ENCODE measurements at places on chromosomes 2 and 18.
A peak's percentile ranks its signal among the peaks of the same experiment; 100 is the strongest.

- no peak for DNase-seq
These were observed 71.7 kb downstream of the LIMS1 start for GRCh38 chr2:108605947-108606346.

DNA sequence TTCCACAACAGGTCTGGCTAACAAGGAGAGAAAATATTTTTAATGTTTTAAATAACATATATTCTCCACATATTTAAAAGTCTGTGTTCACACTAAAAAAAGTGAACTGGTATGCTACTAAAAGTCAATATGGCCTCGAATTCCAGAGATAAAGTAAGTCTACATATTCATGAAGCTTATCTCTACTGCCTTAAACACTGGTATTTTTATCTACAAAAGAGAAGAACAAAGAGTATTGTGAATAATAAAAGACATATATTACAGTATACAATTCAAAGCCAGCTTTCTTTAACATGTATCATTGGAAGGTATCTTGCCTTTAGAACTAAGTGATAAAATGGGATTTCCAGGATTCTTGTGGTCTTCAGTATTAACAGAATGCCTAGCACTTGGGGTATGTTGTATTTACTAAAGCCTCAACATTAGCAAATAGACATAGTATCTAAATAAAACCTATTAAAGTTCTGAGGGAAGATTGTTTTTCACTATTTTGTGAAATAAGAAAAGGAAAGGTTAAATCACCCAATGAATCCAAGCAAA, 302.8 kb upstream of the CCDC68 start:
- no peak for DNase-seq

GRCh38 chr2:62597323-62597722, 91.3 kb upstream of the TMEM17 start:
- no peak for DNase-seq

DNA sequence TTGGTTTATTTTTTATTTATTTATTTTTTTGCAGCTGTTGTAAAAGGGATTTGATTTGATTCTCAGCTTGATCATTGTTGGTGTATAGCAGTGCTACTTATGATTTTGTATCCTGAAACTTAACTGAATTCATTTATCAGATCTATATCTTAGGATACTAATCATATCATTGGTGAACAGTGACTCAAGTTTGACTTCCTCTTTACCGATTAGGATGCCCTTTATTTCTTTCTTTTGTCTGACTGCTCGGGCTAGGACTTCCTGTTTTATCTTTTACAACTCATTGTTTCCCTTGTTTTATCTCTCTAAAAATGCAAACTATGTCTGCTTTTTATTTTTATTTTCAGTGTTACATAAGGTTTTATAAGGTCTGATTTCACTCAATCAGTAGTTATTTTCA, 23.6 kb downstream of the SP100 start:
- no peak for DNase-seq

- no peak for DNase-seq
These were observed 513.2 kb downstream of the RNF144A start for GRCh38 chr2:7430421-7430868.

DNA sequence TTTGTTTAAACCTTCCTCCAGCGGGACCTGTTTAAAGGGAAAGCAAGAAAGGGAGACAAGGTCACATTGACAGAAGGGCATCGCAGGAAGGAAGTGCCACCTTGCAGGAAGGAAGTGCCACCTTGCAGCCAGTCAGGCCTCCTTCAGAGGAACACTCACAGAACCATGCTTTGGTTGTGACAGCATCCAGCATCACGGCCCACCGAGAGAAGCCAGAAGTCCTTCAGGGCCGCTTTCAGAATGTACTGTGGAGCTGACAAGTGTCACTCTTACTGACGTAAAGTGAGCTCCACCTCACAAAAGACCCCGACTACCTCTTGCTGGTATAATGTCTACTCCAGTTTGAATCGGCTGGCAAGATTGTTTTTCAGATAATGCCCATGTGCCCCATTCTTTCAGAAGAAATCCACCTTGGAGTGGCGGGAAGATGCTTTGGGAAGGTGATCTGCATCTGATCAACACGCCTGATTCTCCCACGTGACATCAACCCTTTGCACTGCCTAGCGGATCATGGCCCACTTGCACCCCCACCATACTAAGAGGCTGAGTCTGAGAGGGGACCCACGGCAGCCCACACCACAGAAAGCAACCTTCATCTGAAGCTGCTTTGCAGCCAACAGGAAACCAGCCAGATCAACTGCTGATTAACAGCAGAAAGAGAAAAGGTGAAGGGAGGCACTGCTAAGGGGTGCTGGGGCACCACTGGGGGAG, 99.8 kb downstream of the UXS1 start:
- DNase-seq, result peak; percentile 27

GRCh38 chr2:195633974-195634373, 23.1 kb upstream of the SLC39A10 start:
- DNase-seq, result no peak

DNA sequence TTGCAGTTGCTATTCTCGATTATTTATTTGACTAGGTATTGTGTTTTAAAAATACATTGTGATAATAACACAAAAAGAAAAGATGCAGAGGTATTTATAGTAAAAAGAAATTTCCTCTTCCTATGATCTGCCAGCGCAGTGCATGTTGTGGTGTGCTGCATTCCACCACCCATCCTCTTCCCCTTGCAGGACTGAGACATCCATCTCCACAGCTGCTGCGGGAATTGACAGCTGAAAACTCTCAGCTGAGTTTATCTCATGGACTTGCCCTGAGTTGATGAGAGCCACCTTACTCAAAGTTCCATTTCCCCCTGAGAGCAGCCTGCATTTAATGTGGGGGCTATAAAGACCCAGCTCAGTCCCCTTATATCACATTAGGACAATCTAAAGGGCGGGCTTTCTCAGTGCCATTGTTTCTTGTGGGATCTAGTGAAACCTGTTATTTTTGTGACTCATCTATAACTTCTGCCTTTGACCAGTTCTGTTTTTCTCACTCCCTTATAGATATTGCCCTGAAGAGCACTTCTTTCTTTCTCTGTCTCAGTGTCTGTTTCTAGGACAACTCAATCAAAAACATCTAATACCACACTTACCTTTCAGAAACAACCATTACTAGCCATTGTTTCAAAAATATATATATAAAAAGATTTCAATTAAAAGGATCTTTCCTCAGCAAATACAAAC, 698.5 kb downstream of the NR4A2 start:
- DNase-seq, result no peak

DNA sequence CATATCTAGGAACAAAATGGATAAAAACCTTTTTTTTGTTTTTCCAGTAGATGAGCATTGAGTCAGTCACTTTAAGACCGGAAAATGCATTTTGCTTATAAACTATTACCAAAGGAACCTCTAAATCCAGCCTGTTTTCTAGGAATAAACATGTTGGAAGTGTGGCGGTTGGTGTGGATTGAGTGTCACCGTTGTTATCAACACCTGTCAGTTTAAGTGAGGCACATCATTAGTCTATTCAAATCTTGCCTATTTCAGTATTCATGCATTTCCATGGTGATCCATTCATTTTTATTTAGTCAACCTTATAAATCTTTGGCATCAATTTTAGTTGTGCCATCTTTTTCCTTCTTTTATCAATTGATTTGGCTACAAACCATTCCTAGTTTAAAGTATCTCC, 3.3 kb downstream of the KLHL29 start:
- no peak for DNase-seq

GRCh38 chr2:182870227-182870626, 3.8 kb upstream of the FRZB start:
- DNase-seq, result no peak

DNA sequence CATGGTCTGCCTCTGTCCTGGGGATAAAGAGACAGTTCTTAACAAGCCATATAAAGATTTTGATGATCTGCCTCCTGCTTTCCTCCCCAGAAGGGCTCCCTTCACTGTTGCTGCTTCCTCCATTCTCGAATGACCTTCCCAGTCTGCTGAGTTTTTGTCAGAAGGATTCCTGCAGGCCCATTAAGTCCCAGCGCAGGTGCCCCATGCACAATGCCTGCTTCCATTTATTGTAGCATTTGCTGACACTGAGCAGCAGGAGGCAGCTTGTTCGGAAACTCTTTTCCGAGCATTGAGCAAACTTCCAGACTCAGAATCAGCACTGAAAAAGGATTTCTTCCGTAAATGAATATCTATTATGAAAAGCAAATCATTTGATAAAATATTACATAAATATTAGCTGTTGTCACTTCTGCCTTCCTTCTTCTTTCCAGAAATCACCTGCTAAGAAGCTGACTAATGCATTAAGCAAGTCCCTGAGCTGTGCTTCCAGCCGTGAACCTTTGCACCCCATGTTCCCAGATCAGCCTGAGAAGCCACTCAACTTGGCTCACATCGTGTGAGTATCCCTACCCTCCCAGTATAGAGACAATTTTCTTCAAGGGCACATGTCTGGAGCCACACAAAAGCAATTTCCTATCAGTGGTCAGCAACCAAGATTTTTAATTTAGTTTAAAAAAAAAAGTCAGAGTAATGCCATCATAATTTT, 110.4 kb downstream of the DTNA start:
- DNase-seq, result no peak

- no peak for DNase-seq
These were observed 50.8 kb downstream of the PID1 start for GRCh38 chr2:229220254-229220653.

DNA sequence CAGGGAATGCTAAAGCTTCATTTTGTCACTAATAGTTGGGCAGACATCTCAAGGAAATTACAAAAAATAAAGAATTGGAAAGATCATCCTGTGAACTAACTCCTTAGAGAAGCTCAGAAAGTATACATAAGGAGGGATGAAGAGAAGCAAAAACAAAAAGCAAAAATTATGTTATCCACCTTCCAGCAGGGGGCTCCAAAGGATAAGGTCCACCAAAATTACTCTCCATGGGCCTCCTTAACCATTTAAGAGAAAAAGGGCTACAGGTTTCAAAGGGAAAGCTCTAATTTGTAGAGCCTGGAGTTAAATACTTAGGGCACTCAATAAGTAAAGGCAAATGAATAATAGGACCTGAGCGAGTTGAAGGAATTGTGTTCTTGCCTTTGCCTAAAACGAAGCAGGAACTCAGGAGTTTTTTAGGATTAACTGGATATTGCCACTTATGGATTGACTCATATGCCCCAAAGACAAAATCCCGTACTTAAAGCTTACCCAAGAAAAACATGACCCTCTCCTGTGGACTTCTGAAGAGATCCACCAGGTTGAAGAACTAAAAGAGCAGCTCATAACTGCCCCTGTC, 1167.9 kb downstream of the DSC3 start:
- no peak for DNase-seq

- no peak for DNase-seq
These were observed 1045.5 kb upstream of the NXPH2 start for GRCh38 chr2:139825726-139826125.

DNA sequence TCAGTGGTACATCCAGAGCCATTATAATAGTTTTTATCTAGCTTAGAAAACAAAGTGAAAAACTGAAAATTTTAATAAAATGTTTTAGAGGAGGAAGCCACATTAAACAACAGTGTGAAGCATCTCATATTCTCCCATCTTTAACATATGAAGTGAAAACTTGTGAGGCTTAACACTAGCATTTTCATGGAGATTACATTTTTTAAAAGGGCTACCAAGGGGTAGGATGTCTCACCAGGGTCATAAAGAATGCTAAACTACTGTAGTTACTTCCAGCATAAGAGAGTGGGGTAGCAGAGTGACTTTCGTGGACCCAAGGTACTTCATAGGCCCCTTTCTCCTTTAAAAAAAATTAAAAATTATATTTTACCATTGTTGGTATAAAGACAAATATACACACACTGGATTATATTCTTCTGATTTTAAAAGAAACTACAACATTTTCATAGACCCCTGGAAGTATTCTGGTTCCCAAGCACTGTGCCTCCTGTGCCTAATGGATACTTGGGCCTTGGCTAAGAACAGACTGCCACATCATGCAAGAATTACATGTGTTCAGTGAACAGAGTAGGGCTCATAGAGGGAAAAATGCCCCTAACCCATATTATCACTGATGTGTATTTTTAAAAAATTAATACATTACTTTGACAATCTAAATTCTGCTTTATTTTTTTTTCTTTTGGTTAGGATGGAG, 148.4 kb downstream of the SLC39A10 start:
- no peak for DNase-seq

- DNase-seq, result no peak
These were observed 7.7 kb downstream of the DNMT3A start for GRCh38 chr2:25333981-25334380.

DNA sequence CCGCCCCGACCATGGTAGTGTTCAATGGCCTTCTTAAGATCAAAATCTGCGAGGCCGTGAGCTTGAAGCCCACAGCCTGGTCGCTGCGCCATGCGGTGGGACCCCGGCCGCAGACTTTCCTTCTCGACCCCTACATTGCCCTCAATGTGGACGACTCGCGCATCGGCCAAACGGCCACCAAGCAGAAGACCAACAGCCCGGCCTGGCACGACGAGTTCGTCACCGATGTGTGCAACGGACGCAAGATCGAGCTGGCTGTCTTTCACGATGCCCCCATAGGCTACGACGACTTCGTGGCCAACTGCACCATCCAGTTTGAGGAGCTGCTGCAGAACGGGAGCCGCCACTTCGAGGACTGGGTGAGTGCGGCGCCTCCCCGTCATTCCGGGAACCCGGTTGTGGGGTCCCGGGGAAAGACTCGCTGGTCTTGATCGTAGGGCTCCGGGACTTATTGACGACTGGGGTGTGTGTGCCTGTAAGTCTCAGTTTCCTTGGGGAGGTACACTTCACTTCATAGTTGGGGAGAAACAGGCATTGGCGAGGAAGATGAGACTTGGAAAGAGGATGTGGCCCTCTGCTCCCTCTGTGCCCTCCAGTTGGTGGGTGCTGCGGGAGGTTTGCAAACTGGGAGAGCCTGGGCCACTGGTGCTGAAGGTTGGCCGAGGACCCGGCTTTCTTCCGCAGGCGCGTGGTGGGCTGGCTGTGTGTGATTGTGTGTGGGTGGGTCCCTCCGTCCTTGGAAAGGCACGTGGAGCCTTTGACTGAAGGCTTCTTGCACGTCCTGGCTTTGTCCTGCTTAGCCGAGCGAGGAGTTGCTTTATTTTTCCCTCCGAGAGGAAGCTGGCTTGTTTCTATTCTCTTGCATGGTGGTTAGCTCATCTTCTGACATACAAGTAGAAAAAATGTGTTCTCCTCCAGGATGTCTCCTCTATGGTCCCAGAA, 886 bp downstream of the PRKCE start:
- no peak for DNase-seq

- DNase-seq, result no peak
These were observed 1.3 kb downstream of the HDAC4 start for GRCh38 chr2:239399433-239399920.

DNA sequence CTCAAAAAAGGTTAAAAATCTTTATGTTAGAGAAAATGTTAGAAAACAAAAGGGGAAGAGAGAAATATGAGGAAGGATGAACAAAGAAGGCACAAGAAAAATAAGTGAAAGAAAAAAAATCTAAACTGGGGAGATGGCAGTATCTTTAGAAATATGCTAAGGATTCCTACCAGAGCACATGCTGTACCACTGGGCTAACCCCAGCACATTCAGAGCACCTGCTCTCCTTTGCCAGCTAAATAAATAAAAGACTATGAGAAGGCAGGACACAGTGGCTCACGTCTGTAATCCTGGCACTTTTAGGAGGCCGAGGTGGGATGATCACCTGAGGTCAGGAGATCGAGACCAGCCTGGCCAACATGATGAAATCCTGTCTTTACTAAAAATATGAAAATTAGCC, 92.2 kb upstream of the CDKL4 start:
- DNase-seq, result no peak

Data from stimulated activated CD8-positive, alpha-beta memory T cell treated with anti-CD3 and anti-CD28 coated beads, Interleukin-7, amount 100 ng/mL, for 1 hour (primary cell).